ENCODE measurements at places on chromosomes 3 and 15.
A peak's percentile ranks its signal among the peaks of the same experiment; 100 is the strongest.

- DNase-seq: peak; percentile 14
Observed at GRCh38 chr3:119600732-119601131, 3.0 kb downstream of the PLA1A start.

- no peak for DNase-seq
Observed at GRCh38 chr3:13417166-13417947, 2.8 kb downstream of the NUP210 start.

GRCh38 chr15:70406617-70407335, 309.1 kb upstream of the TLE3 start:
- DNase-seq: no peak

DNA sequence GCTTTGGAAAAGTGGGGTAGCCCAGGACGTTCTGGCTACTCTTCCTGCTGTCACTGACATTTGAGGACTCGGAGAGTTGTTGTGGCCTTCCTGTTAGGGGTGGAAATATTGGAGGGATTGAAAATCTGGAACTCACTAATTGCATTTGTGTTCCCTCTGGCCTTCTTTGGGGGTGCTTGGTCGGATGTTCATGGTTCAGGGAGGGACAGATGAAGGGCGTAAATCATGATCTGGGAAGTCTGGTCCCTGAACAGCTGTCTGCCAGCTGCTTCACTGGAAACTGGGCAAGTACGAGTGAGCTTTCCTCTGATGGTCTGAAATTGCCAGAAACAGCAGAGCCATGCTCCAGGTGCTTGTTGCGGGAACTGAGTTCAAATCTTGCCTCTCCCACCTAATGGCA, 327.8 kb upstream of the C2CD4B start:
- DNase-seq: no peak

DNA sequence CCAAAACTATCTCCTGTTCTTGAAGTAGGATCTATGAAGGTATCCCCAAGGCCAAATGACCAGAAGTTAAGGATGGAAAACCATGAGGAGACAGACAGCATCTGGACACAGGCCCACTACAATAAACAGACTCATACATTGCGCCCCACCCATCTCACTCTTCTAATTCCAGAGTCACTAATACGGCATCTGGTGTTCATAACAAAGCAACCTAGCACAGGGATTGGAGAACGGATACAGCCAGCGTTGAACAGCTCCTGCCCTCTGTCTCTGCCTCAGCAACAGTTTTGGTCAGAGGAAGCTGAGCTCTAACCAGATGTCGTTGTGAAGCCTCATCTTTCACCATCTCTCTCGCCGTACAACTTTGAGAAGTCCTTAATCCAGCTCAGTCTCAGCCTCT, 44.5 kb upstream of the CCDC80 start:
- no peak for DNase-seq

DNA sequence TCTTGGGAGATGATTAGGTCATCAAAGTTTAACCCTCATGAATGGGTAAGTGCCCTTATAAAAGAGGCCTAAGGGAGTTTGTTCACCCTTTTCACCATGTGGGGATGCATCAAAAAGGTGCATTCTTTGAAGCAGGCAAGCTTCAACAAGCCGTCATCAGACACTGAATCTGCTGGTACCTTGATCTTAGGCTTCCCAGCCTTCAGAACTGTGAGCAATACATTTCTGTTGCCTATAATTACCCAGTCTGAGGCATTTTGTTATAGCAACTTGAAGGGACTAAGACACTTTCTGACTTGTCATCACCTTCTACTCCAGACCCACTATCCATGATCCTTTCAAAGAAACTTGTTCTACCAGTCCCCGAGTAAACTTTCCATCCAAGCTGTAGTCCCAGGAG, 44.6 kb upstream of the LRRC58 start:
- no peak for DNase-seq

GRCh38 chr3:2268779-2269178, 170.1 kb downstream of the CNTN4 start:
- DNase-seq: no peak

- no peak for DNase-seq
Observed at GRCh38 chr3:197021231-197021630, 8.4 kb downstream of the MELTF start.

- DNase-seq: no peak
Observed at GRCh38 chr3:109902549-109902948, 565.2 kb upstream of the DPPA4 start.

- DNase-seq: no peak
Observed at GRCh38 chr15:57649138-57649537, 57.4 kb upstream of the POLR2M start.

DNA sequence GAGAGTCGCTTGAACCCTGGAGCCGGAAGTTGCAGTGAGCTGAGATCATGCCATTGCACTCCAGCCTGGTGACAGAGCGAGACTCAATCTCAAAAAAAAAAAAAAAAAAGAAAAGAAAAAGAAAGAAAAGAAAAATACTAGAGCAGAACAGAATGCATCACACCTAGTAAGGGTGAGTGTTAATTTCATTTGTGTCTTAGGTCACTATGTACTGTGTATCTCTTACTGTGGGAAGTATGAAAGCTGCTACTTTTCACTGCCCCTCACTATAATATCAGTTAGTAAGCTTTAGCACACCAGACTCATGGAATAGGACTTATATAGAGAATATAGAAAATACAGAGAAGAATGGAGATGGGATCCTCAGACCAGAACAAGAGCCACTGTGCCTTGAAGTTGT, 45.9 kb upstream of the RASA2 start:
- DNase-seq: no peak

- no peak for DNase-seq
Observed at GRCh38 chr3:123036352-123037014, 8.9 kb upstream of the SEMA5B start.

DNA sequence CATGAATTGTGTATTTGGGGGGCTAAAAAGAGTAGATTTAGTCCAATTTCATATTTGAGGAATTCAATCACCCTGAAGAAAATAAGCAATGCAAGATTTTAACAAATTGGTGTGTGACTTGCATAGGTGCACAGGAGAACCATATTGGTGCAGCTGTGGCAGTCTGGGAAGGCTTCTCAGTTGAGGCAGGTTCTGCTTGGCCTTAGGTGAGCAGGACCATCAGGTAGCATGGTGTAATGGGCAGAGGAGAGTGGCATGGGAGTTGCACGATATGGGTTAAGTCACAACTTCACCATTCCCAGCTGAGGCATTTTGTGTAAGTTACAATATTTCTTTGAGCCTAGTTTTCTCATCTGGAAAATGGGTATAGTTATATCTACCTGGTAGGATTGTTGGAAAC, 10.5 kb downstream of the EBLN2 start:
- DNase-seq: no peak

DNA sequence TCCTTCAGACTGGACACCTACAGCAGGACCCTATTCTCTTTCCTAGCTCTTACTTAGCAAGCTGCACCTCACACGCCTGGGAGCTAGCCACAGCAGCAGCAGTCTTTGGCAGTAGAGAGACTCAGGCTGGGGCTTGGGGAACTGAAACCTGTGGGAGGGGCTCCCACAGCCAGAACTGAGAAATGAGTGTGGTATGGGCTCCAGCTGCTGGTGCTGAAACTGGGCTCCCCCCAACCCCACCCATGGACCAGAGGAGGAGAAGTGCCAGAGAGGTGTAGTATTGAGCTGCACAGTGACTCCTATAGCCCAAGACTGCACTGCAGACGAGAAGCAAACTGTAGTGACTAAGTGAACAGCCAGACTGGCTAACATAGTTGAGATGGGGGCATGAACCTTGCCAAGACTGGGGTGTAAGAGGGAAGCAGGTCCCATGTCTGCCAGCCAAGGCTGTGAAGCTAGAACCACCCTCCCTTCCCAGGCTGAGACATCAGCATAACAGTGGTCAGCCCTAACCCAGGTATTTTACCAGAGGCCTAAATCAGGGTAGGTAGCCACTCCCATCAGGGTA, 62.5 kb downstream of the MYO5A start:
- DNase-seq: peak; percentile 34

DNA sequence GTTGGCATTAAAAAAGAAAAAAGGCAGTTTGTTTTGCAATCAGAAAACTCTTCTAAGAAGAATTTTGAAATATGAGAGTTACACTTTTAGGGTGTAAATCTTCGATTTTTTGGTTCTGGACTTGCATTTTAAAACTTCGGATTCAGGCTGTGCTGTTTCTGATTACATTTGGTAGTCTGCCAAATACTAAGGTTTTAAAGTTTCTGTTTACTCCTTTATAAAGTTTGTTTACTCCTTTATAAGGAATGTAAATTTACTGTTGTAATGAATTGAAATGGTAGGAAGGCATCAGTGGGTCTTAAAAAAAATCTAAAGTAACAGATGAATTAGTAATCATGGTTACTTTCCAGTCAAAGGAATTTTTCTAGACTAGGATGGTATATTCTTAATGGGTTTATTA, 14.1 kb downstream of the FXR1 start:
- DNase-seq: no peak

- no peak for DNase-seq
Observed at GRCh38 chr15:53307952-53308624, 451.4 kb downstream of the WDR72 start.

GRCh38 chr3:52190294-52191074, 7.5 kb upstream of the ALAS1 start:
- no peak for DNase-seq

DNA sequence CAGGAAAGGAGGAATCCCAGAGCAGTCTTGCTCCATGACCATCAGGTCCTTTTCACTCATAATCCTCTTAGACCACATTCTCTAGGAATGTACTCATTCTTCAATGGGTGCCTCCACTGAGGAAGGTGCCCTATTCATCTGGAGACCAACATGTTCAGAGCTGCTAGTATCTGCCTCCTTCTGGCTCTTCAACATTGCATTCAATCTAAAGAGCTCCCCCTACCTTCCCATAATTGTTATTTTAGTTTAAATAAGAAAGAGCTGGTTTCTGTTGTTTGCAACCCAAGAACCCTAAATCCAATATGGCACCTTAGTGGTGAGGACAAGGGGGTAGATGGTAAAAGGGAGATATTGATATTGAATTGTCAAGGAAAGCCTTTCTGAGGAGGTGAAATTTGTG, 67.6 kb downstream of the SCN11A start:
- DNase-seq: no peak

DNA sequence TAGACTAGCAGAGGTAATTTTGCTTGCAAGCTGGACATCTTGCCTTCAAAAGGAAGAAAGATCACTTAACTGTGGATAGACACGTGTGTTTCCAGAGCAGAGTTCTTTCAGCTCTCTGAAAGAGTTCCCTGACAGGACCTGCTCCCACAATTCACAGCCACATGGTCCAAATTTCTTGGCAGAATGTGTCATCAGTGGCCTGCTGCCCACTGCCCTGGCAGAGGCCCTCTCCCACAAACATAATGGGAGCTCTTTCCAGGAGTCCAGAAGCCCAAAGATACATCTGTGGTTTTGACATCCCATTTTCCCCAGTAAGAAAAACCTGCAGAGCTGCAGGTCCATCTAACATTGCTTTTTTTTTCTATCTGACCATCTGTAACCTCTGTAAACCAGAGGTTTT, 48.3 kb downstream of the SERPINI1 start:
- DNase-seq: no peak

GRCh38 chr15:95557226-95558046, 773.1 kb upstream of the NR2F2 start:
- no peak for DNase-seq

- DNase-seq: no peak
Observed at GRCh38 chr3:63876260-63876659, 12.6 kb downstream of the ATXN7 start.

GRCh38 chr3:141812586-141812985, 49.4 kb downstream of the GRK7 start:
- DNase-seq: no peak

DNA sequence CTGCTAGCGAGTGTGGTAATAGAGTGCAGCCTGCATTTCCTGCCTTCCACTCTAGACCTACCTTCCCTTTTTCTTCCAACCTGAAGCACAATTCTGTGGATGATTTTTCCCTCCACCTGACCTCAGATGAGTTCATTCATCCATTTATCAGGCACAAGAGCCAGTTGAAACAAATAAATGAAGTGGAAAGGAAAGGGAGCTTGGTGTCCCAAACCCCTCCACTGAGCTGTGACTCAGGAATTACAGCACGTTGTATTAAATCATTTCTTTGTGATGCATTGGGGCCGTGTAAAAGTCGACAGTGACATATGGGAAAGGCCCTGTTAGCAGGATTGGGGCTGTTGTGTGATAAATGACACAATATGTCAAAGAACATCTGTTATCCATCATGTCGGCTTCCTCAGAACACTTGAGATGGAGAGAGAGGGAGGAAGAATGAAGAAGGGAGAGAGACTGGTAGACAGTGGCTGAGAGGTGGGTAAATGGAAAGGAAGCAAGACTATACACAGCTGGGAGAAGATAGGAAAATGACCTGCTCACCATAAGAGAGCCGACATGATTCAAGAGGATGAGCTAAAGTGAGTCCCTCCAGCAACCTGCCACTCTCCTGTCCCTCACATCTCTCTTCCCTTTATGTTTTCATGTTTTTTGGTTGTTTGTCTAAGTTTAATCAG, 366.0 kb downstream of the AGBL1 start:
- no peak for DNase-seq

- no peak for DNase-seq
Observed at GRCh38 chr3:104763007-104763406, 603.7 kb upstream of the ALCAM start.

DNA sequence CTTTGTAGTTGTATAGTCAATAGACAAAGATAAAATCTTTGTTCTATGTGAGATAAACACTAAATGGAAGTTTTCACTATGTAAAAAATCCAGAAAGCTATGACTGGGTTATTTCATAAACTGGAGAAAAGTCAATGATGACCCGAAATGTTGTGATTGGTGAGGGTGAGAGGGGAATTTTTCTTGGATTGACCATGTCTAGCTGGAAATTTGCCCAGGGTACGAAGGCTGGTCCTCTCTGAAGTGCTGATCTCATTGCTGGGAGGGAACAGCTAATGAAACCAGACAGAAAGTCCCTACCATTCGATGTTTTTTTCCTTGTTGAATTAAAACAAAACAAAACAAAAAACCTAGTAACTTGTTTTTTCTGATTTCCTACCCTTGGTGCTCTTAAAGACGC, 14.3 kb downstream of the TPRG1 start:
- DNase-seq: no peak

GRCh38 chr3:47577583-47578118, 1.0 kb downstream of the CSPG5 start:
- DNase-seq: no peak

- no peak for DNase-seq
Observed at GRCh38 chr15:43370310-43370974, 401 bp downstream of the ZSCAN29 start.

- DNase-seq: no peak
Observed at GRCh38 chr3:7978087-7978422, 523.6 kb upstream of the LMCD1 start.

- DNase-seq: no peak
Observed at GRCh38 chr3:195866686-195867511, 41.5 kb downstream of the TNK2 start.

Data from CD4-positive, alpha-beta T cell treated with Interleukin-10 for 1 hour (primary cell).